ENCODE measurements at places on chromosomes 3 and 15.

GRCh38 chr3:151501171-151501922 lies 40.5 kb upstream of the IGSF10 start:
- no peak for DNase-seq

- no peak for DNase-seq
Measured at GRCh38 chr3:160477750-160478149, 28.2 kb upstream of the TRIM59 start.

DNA sequence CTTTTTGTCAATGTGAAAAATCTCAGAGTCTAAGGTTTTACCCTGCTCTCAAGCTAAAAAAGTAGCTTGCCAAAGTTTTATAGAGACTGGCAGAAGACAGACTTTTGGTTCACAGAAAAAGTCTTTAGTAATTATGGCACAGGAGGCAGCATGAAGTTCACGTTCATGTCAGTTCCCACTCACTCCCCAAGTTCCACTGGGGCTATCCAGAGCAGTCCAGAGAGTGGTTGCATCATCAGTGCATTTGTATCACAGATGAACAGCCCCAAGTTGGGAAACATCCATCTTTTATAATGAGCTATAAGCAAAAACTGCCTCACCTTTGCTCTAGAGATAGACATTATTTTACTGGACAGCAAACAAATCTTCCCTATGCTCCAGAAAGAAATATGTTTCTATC lies 454.1 kb upstream of the AGTR1 start:
- no peak for DNase-seq

GRCh38 chr3:59884409-59884808 lies 834.6 kb upstream of the CFAP20DC start:
- no peak for DNase-seq

DNA sequence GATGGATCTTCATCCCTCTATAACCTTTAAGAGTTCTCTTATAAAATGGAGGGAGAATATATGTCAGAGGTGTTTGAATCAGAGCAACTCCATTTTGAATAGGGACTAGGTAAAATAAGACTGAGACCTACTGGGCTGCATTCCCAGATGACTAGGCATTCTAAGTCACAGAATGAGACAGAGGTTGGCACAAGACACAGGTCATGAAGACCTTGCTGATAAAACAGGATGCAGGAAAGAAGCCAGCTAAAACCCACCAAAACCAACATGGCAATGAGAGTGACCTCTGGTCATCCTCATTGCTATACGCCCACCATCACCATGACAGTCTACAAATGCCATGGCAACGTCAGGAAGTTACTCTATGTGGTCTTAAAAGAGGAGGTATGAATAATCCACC lies 211.0 kb downstream of the GBE1 start:
- no peak for DNase-seq

GRCh38 chr3:184786280-184786941 lies 25.6 kb upstream of the VPS8 start:
- DNase-seq = peak; percentile 40

DNA sequence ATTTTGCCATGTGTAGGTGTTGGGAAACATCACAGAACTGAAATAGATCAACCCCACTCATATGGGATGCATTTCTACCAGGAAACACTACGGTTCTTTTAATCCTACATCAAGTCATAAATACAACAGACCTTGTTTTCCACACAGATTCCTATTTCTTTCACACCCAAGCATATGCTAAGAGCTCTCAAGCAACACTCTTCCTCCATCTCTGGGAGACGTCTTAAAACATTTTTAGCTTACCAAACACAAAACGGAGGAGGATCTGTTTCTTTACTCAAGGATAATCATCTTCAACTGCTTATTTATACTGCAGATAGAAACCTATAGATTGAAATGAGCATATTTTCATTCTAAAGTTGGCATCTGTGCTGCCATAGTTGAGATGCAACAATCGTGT lies 5.1 kb downstream of the GJD2 start:
- DNase-seq = no peak

DNA sequence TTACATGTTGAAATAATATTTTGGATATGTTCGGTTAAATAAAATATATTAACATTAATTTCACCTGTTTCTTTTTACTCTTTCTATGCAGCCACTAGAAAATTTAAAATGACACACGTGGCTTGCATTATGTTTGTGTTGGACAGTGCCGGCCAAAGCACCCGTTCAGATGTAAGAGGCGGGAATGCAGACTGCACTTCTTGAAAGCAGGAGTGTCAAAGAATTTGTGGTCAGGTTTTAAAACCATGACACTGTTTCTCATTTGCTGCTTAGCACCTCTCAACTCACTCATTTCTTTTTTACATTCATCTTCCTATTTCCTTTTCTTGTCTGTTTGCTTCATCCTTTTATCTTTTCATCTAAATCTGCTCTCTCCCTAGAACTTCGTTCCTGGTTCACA lies 35.3 kb upstream of the MINAR1 start:
- no peak for DNase-seq

DNA sequence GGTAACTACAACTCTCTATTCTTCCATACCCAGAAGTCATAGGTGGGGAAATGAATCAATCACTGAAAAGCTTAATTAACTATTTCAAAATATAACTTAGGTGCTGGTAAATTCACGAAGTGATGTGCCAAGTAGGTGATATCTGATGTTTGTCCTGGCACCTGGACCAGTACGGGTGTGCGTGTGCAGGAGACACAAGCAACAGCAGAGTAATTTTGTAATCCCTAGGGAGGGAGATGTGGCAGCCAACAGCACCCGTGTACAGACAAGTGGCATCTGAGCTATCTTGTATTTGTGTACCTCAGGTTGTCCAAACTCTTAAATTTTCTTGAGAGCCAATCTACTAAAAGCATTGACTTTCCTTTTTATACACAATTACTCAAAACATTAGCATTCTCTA lies 22.8 kb downstream of the USF3 start:
- DNase-seq = no peak

- DNase-seq = peak; percentile 26
Measured at GRCh38 chr3:12187448-12188327, 29.0 kb upstream of the TIMP4 start.

GRCh38 chr3:172140499-172141391 lies 101.4 kb downstream of the FNDC3B start:
- DNase-seq = no peak

DNA sequence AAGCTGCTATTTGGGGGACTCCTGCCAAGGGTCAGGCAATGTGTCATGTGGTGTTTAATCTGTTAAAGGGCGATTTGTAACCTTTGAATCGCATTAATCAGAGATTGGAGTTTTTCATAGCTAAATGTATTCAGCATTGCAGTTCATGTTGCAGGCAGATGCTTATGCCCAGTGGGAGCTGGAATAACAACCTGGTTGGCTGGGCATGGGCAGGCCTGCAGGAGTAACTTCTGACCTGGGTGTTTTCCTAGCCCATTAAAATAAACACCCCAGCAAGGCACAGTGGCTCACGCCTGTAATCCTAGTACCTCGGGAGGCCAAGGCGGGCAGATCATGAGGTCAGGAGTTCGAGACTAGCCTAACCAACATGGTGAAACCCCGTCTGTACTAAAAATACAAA lies 268.7 kb downstream of the BBX start:
- DNase-seq = no peak

- DNase-seq = no peak
Measured at GRCh38 chr3:127770671-127771355, 51.5 kb downstream of the MGLL start.

DNA sequence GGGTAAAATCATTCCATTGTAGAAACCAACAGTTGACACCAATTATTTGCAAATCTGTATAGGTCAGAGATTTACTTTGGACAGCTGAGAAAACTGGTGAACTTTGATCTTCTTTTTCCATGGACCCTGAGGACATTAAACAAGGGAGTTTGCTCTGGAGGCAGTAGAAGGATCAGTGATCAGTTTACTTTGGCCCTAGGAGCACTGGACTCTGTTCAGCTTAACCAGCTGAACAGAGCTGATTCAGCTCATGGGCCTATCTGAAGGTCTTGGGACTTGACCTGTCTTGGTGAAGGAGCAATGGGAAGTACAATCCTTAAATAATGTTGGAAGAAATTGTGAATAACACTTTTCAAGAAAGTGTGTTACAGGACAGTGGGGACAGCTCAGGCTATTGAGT lies 15.2 kb upstream of the TF start:
- DNase-seq = no peak

- no peak for DNase-seq
Measured at GRCh38 chr3:169604118-169604517, 59.4 kb downstream of the MECOM start.

GRCh38 chr3:24829629-24830229 lies 335.1 kb upstream of the THRB start:
- peak; percentile 11 for DNase-seq

DNA sequence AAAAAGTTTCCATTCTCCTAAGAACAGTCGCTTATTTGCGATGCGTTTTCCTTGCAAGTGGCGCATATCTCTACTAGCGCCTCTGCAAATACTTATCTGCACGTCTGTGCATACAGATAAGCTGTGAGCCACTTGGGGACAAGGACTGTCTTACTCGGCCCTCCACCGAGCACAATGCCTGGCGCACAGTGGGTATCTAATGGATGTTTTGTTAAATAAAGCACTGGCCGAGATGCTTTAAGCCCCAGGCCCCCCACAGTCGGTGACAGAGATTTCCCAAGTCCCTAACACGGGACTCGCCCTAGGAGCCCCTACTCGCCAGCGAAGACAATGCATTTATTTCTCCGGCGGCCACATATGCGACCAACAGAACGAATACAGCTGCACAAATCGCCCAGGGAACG lies 503 bp downstream of the HLTF start:
- peak; percentile 26 for DNase-seq

DNA sequence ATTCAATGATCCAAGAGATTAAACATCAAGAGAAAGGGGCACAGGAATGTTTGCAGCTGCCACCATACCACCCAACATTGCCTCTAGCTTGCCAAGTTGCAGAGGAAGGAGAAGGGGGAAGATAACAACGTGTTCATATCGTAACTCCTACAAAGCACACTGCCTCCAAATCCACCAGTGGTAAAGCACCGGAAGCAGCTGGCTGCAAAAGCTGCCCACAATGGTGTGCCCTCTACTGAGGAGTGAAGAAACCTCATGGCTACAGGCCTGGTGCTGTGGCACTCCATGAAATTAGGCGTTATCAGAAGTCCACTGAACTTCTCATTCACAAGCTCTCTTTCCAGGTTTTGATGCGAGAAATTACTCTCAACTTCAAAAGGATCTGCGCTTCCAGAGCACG lies 263.9 kb upstream of the STT3B start:
- no peak for DNase-seq

GRCh38 chr15:101520395-101520794 lies 30.9 kb upstream of the PCSK6 start:
- no peak for DNase-seq

GRCh38 chr3:12221663-12222062 lies 63.0 kb upstream of the TIMP4 start:
- DNase-seq = no peak

- DNase-seq = no peak
Measured at GRCh38 chr3:115401851-115402501, 221.3 kb upstream of the GAP43 start.

DNA sequence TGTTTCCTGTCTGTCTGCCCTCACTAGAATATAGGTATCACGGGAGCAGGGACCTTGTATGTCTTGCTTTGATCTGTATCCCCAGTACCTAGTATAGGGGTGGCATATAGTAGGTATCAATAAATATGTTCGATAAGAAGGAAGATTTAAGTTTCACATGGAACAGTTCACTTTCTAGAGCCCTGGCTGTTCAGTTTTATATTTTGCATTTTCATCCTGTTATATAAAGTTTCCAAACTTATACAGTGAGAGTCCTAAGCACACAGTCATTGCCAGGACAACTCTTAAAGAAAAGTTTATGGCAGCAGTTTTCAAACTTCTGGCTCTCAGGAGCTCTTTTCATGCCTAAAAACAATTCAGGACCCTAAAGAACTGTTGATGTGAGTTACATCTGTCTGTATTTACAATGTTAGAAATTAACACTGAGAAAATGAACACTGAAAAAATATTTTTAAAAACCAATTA lies 13.4 kb downstream of the ITPR1 start:
- DNase-seq = no peak

DNA sequence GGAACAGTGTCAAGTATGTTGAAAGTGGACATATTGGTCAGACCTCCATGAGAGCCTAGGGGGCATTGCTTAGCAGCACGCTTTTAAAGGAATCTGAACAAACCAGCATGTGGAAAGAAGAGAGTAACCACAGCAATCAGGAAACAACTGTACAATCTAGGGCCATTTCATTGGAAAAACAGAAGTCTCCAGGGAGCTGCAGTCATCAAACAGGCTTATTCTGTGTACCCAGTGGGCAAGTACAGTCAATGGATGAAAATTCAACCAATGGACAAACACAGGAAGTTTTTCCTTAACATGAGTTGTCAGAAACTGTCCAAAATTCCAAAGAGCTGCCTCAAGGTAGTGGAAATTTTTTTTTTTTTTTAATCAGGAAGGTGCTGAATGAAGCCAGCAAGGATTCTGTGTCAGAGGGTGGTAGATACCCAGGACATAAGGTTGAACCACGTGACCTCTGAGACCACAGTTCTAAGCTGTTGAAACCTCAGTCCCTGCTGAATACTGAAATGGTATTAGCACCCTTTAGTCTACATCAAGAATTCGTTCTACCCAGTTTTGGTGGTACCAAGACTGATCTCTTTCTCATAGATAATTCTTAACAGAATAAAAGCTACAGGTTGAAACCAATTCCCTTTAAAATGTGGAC lies 4.4 kb upstream of the DLG1 start:
- no peak for DNase-seq

GRCh38 chr15:35123743-35124142 lies 38.6 kb upstream of the NANOGP8 start:
- no peak for DNase-seq

GRCh38 chr3:65751123-65751700 lies 287.5 kb downstream of the MAGI1 start:
- DNase-seq = no peak

DNA sequence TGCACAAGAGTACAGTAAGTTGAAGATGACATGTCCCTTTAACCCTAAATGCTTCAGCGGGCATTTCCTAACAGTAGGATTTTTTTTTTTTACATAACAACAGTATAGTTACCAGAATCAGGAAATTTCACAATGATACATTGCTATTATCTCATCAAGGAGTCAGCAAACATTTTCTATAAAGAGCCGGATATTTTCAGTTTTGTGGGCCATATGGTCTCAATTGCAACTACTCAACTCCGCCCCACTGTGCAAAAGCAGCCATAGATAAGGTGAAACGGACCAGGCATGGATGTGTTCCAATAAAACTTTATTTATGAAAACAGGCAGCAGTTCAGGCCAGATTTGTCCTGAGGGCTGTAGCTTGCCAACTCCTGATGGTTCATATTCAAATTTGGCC lies 130.6 kb downstream of the SMAD6 start:
- no peak for DNase-seq

DNA sequence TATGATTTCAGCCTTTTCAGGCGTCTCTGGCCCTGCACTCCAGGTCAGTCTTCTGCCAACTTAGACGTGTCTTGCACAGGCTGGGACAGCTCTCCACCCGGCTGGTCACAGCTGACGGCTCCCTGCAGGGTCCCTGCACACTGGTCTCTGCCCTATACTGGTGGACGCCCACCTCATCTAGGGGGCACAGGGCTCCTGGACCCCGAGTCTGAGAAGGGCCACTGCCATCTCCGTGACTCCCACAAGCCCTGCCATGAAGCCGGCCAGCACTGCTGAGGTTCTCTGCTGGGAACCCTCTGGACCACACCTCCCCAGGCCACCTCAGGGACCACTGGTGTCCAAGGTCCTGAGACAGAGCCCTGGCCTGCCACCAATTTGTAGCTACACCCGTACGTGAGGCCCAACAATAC lies 40.5 kb downstream of the CYFIP1 start:
- DNase-seq = no peak
